Fibroblast of skin of abdomen (primary cell): ENCODE measurements at places on chromosomes 3 and 15.
A peak's percentile ranks its signal among the peaks of the same experiment; 100 is the strongest.

- DNase-seq: no peak
Observed at GRCh38 chr3:124862006-124862405, 25.2 kb downstream of the ITGB5 start.

- DNase-seq: no peak
Observed at GRCh38 chr3:186643493-186643892, 3.3 kb downstream of the FETUB start.

DNA sequence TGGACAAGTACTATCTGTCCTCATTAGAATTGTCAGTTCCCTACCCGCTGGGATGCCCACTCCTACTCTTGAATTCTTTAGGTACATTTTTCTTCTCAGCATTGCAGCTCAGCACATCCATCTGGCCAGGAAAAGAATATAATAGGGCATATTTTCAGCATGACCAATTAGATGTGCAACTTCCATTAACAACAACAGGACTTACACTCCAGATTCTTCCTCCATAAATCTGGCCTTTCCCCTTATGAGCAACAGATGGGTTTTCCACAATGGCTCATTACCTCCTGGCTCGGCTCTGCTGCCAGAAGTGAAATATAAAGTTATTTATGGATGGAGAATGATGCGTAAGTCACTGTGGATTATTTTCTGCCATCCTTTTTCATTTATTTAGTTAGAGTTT, 443.8 kb upstream of the TGFBR2 start:
- DNase-seq: peak; percentile 98

- DNase-seq: no peak
Observed at GRCh38 chr3:131151-131888, 65.2 kb upstream of the CHL1 start.

GRCh38 chr15:40955930-40956540, 2.8 kb downstream of the CHAC1 start:
- DNase-seq: peak; percentile 28

GRCh38 chr3:56197991-56198390, 270.3 kb downstream of the ERC2 start:
- no peak for DNase-seq

GRCh38 chr3:179956416-179956830, 80.3 kb downstream of the PEX5L start:
- DNase-seq: no peak

GRCh38 chr15:26967719-26968269, 3.2 kb upstream of the GABRG3 start:
- peak; percentile 77 for DNase-seq

- DNase-seq: no peak
Observed at GRCh38 chr3:165640031-165640430, 197.2 kb downstream of the BCHE start.

GRCh38 chr3:141279077-141279967, 47.7 kb downstream of the PXYLP1 start:
- DNase-seq: no peak

DNA sequence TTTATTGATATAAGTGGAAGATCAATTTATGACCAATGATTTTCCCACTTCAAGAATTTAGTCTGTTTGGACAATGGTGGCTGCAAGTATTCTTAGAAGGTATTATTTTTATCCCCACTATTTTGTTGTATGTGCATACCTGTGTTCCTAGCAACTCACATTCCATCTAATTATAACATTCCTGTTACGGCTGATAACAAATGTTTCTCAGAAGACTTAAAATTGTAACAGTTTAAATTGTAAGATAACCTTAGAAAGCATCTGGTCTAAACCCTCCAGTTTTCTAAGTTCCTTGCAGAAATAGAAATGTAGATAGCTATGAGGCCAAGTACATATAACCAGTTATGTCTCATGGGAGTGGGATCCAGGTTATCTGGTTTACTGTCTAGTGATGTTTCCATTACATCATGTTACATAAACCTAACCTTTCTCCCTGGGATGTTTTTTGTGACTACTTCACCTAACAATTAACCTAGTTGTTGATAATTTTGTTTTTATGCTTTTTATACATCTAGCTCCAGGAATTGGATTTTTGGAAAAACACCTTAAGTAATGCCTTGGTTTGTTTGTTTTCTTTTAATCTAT, 11.1 kb upstream of the MFN1 start:
- no peak for DNase-seq

- DNase-seq: no peak
Observed at GRCh38 chr3:22371607-22372291, 620.7 kb upstream of the ZNF385D start.

GRCh38 chr3:125356140-125357026, 18.7 kb downstream of the ZNF148 start:
- no peak for DNase-seq

DNA sequence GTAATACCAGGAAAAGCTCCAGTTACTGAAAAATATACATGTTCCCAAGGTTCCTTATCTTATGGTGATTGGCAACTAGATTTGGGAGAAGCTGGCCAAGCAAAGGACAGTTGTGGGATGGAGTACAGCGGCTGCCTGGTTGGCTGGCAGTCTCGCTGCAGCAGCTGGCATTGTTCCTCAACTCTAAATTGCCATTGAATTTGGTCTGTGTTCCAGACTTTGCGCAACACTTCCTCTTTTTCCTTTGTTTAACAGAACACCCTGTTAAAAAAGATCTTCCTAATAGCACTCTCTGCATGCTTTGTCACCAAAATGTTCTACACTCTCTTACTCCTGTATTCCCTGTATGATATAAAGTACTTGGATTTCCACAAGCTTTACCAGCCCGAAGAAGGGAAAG, 420.6 kb upstream of the RBMS3 start:
- DNase-seq: no peak

GRCh38 chr3:24631481-24631880, 136.8 kb upstream of the THRB start:
- DNase-seq: no peak

- DNase-seq: peak; percentile 89
Observed at GRCh38 chr15:32867313-32867626, 149.5 kb downstream of the GREM1 start.

DNA sequence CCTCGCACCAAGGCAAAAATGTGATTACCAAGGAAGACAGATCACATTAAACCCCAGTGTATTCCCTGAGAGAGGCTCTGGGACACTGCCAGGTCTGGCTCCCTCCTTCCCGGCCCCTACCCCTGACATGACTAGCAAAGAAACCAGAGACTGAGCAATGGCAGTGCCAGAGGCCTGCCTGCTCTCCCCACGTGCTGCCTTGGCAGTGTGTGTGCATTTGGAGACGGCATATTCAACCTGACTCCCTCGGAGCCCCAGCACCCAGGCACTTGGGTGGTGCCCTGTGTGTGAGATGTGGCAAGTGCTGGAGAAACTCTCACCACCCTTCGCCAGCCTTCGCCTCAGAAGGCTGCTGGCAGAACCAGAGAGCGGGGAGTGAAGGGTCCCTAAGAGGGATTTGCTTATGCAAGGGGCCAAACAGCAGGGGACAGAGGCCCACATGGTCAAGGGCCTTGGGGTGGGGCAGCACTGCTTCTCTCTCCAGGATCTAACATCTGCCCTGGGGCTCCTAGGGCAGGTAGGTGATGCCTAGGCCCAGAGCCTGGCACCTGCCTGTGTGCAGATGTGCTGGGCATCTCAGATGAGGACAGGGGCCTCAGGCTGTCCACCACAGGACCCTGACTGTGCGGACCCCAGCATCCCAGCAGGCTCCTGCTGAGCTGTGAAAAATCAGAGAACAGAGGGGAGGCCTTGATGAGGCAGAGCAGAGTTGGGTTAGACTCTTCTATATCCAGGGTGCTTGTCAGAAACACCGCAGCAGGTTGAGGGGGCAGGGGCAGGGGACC, 23.6 kb upstream of the PLXNA1 start:
- no peak for DNase-seq

GRCh38 chr15:99571299-99571698, 5.5 kb downstream of the MEF2A start:
- DNase-seq: no peak

GRCh38 chr3:188208516-188208981, 54.6 kb downstream of the LPP start:
- DNase-seq: peak; percentile 83

GRCh38 chr15:99598296-99598695, 32.5 kb downstream of the MEF2A start:
- DNase-seq: no peak

DNA sequence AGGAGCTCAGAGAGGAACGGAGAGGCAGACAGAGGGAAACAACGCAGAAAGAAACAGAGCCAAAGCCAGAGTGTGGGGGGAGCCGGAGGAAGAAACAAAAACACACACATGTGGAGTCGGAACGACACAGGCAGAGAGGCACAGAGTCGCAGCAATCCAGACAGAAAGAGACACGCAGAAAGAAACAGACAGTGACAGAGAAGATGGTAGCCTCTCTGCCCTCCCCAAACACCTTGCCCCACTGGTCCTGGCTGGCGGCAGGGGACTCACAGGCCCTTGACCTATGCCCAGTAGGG, 1.7 kb downstream of the NCKIPSD start:
- no peak for DNase-seq

DNA sequence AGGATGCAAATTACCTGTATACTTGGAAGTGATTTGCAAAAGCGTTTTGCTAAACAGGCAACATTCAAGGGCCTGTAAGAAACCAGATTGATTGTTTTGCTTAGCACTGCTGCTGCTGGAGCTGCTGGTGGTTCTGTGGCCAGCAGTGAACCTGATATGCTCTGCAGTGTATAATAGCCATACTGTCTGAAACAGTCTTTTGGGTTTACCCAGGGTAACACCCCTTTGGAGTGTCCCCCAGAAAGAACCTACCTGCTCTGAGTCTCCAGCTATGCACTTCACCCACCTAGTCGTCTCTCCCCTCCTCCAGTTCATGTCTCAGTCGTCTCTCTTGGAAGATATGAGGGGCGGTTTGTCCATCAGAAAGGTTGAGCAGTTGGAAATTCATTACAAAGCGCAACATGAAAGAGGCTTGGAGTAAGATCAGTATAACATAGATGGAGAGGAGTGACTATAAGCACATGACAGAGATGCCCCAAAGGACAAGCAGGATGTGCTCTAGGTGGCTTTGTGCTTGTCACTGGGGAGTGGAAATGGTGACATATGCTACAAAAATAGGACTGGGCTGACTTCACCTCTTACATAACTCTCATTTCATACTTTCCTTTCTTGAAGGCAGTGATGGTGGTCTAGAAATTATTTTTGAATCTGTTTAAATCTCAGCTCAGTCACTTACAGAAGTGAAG, 3.8 kb downstream of the MKRN2 start:
- DNase-seq: no peak
